ENCODE measurements at places on chromosomes 4 and X.

DNA sequence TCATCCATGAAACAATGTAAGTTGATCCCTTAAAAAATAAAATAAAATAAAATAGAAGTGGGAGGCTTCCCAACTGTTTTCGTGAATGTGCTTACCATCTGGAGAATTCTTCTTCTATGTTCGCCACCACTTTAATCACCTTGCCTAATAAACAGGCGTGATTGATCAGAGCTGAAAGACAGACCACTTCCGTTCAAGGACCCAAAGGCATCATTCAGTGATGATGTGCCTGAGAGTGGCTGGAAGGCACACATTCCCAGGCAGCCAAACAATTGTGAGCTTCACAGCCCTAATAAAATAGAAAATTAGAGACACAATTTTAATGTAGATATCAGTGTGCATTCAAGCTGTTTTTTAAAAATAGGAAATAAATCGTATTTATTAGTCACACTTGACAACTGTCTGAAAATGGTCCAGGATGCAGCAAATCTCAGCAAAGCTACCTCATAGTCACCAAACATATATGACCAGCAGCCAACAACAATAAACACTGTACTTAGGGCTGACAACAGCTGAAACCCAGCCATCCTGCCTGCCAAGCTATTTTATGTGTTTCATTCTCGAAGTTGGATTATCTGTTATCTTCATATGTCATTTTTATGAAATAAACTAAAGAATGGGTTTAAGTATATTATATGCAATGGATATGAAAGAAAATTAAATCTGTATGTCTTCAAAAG lies 163.2 kb upstream of the FAM9B start:
- DNase-seq: no peak

GRCh38 chrX:107728371-107729099 lies 47.1 kb downstream of the TSC22D3 start:
- no peak for DNase-seq

- peak; percentile 54 for DNase-seq
Measured at GRCh38 chr4:55866973-55867574, 13.6 kb downstream of the EXOC1 start.

- peak; percentile 79 for DNase-seq
Measured at GRCh38 chrX:8345473-8345872, 119.2 kb upstream of the VCX3B start.

DNA sequence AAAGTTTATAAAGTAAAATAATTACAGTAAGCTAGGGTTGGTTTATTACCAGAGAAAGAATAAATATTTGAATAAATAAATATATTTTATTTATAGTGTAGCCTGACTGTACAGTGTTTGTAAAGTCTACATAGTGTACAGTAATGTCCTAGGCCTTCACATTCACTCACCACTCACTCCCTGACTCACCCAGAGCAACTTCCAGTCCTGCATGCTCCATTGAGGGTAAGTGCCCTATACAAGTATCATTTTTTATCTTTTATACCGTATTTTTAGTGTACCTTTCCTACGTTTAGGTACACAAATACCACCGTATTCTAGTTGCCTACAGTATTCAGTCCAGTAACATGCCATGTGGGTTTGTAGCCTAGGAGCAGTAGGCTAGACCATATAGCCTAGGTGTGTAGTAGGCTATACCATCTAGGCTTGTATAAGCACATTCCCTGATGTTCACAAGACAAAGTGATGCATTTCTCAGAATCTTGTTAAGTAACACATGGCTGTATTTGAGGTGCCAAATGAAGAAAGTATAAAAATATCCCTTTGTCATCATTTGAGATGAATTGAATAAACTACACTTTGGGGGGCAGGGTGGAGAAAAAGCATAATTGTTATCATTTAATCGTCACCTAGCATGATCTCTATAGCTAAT lies 14.7 kb upstream of the KLHL8 start:
- peak; percentile 32 for DNase-seq

- peak; percentile 49 for DNase-seq
Measured at GRCh38 chr4:44629280-44629866, 22.1 kb downstream of the YIPF7 start.

GRCh38 chr4:2248044-2248780 lies 6.3 kb upstream of the HAUS3 start:
- no peak for DNase-seq

DNA sequence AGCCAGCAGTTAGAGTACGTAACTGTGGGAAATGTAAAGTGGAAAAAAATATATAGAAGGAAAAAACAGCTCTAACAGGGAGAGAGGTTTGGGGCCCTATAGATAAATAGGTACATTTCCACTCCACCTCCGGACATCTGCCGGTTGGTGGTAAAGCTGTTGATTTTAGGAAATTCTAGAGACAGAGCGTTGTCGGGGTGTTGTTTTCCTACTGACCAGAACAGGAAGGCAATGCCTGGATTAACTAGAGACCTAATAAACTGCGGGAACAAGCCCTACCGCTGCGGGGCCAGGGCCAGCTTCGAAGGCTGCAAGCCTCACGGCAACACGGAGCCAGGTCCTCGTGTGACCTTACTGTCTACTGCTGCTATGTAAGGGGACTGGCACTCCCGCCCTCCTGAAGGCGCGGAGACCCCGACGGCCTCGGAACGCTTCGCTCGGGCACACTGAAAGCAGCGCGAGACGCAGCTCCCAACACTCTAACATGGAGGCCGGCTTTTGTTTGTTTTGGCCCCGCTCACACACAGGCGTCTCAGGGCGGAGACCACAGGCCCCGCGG lies 702 bp upstream of the CDKN2AIP start:
- DNase-seq: no peak

DNA sequence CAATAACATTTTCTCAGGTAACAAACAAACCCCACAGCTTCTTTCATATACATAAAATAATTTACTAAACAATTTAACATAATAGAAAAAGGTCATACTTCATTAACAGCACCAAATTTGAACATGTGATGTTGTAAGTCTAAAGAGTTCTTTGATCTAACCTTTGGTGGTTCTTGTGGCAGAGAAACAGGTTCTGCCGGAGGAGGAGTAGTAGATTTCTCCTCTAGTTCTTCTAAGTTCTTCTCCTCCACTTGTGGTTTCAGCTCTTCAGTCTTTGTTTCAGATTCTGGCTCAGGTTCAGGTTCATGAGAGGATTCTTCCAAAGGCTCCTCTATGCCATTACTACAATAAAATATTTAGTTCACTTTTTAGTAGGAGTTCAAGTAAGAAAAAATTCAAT lies 18.3 kb downstream of the G3BP2 start:
- DNase-seq: no peak
